Forelimb muscle (tissue), 1 donor: ENCODE measurements at places on chromosomes 16 and 17. TPM values are rescaled to one million over a fixed set of nuclear protein-coding genes. Genes with fewer than 3 reads are reported as not detected.

The IL21R gene
- polyA plus RNA-seq, result 0.20 TPM

The BFAR gene
- polyA plus RNA-seq, result 51.8 TPM

The ST6GALNAC2 gene
- polyA plus RNA-seq, result 3.3 TPM

The ASIC2 gene
- 0.32 TPM for polyA plus RNA-seq

The PHLPP2 gene
- polyA plus RNA-seq, result 5.7 TPM

The ADAMTS18 gene
- 0.92 TPM for polyA plus RNA-seq

The CD300A gene
- polyA plus RNA-seq, result 1.2 TPM

The PHKB gene
- 59.6 TPM for polyA plus RNA-seq

The TMC8 gene
- 3.3 TPM for polyA plus RNA-seq

The SHCBP1 gene
- polyA plus RNA-seq, result 8.8 TPM

The PRR35 gene
- 0.14 TPM for polyA plus RNA-seq

The CACNG3 gene
- not detected for polyA plus RNA-seq

The CES3 gene
- 0.40 TPM for polyA plus RNA-seq

The SLX1B gene
- 3.2 TPM for polyA plus RNA-seq

The SLC52A1 gene
- 0.08 TPM for polyA plus RNA-seq

The ABI3 gene
- 3.4 TPM for polyA plus RNA-seq

The NKD1 gene
- polyA plus RNA-seq, result 9.0 TPM

The PRR15L gene
- 0.11 TPM for polyA plus RNA-seq

The KRT9 gene
- not detected for polyA plus RNA-seq

The SDK2 gene
- 27.2 TPM for polyA plus RNA-seq

The HCRT gene
- not detected for polyA plus RNA-seq

The NFATC2IP gene
- polyA plus RNA-seq, result 29.3 TPM

The CCL3 gene
- 3.1 TPM for polyA plus RNA-seq

The CACNG1 gene
- 267 TPM for polyA plus RNA-seq

The ZDHHC1 gene
- polyA plus RNA-seq, result 18.9 TPM

The LRRC59 gene
- 44.4 TPM for polyA plus RNA-seq

The TBC1D3C gene
- not detected for polyA plus RNA-seq

The KRTAP1-5 gene
- polyA plus RNA-seq, result not detected

The CA5A gene
- 0.11 TPM for polyA plus RNA-seq

The RNF157 gene
- 12.1 TPM for polyA plus RNA-seq

The ZNF689 gene
- polyA plus RNA-seq, result 6.6 TPM

The C16orf46 gene
- polyA plus RNA-seq, result 0.19 TPM

The CDH8 gene
- 1.4 TPM for polyA plus RNA-seq

The BIRC5 gene
- polyA plus RNA-seq, result 12.2 TPM

The TMEM92 gene
- polyA plus RNA-seq, result 0.76 TPM

The DNAH17 gene
- polyA plus RNA-seq, result 2.7 TPM

The AATK gene
- 10.7 TPM for polyA plus RNA-seq

The ASGR1 gene
- 2.3 TPM for polyA plus RNA-seq

The CDYL2 gene
- 2.5 TPM for polyA plus RNA-seq

The TEX14 gene
- polyA plus RNA-seq, result 2.1 TPM

The GRB7 gene
- 0.51 TPM for polyA plus RNA-seq

The OTOP3 gene
- not detected for polyA plus RNA-seq

The IRF8 gene
- polyA plus RNA-seq, result 5.4 TPM

The SDR42E1 gene
- 0.44 TPM for polyA plus RNA-seq

The DNAI2 gene
- 0.14 TPM for polyA plus RNA-seq

The HSD11B2 gene
- 11.1 TPM for polyA plus RNA-seq

The CCDC154 gene
- 2.3 TPM for polyA plus RNA-seq

The QPRT gene
- polyA plus RNA-seq, result 79.2 TPM

The SYT17 gene
- polyA plus RNA-seq, result 5.9 TPM

The SLC7A6 gene
- polyA plus RNA-seq, result 7.9 TPM

The OR4D1 gene
- polyA plus RNA-seq, result not detected

The USP31 gene
- 6.1 TPM for polyA plus RNA-seq

The WSCD1 gene
- 40.3 TPM for polyA plus RNA-seq

The ZNF624 gene
- polyA plus RNA-seq, result 5.4 TPM

The ACSF3 gene
- 15.1 TPM for polyA plus RNA-seq

The KCNG4 gene
- polyA plus RNA-seq, result 0.03 TPM

The EVPL gene
- 0.20 TPM for polyA plus RNA-seq

The KCNJ12 gene
- 13.8 TPM for polyA plus RNA-seq
